ENCODE measurements at places on chromosomes 13 and 19. TPM values are rescaled to one million over a fixed set of nuclear protein-coding genes. Genes with fewer than 3 reads are reported as not detected.

The MIA gene
- total RNA-seq = 0.34 TPM

The SLC44A2 gene
- total RNA-seq = 81.3 TPM

The PALM gene
- total RNA-seq = 0.34 TPM

The ZNF28 gene
- total RNA-seq = 57.1 TPM

The MEIS3 gene
- total RNA-seq = 9.6 TPM

The CBLC gene
- 120 TPM for total RNA-seq

The IZUMO2 gene
- total RNA-seq = not detected

All from nasal cavity respiratory epithelium epithelial cell of viscerocranial mucosa (primary cell).